ENCODE measurements at places on chromosomes 12 and 14.

- no peak overlapping the region for H3K27ac ChIP-seq
- H3K4me1 ChIP-seq: peaks cover 3% of the 10 kb centered on the region
Measured at GRCh38 chr14:72513346-72513745, 380.6 kb downstream of the DPF3 start.

DNA sequence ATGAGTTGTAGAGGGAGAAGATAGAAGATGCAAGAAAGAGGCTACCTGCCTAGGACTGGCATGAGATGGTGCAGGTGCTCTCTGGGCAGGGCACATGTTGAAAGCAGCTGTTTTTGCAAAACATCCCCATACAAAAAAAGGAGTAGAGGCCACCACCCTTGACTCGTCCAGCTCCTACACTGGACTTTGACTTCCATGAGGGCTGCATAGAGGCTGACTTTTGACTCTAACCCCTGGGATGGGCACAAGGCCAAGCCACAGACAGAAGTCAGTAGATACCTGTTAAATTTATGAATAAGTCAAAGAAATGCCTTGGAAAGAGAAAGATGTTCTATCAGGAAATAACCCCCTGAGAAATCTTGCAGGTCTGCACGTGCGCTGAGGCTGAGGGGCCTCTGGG lies 1139.1 kb upstream of the TMEM132C start:
- H3K36me3 ChIP-seq: no peaks in the 10 kb centered on the region
- H3K4me3 ChIP-seq: no peak overlapping the region
- H3K27me3 ChIP-seq: no peaks in the 10 kb centered on the region
- H3K4me1 ChIP-seq: no peaks in the 10 kb centered on the region
- no peak overlapping the region for H3K27ac ChIP-seq

DNA sequence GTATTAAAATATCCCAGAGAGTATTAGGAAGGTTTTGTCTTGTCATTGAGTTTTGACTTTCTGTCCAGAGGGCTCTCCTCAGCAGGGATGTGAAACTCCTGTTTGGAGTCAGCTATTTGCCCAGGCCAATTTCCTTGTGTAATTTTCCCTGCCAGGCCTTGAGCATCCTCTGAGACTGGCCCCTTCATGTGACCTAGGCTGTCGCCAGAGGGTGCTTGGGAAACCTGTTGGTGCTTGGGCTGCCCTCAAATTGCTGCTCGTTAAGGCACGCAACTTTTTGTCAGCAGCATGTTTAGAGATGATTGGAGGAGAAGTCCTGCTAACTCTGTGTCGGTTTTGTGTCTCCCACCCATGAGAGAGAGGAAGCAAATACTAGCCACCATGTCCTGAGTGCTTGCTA lies 39.1 kb downstream of the IQSEC3 start:
- H3K4me3 ChIP-seq: no peak overlapping the region
- H3K4me1 ChIP-seq: no peaks in the 10 kb centered on the region
- H3K27me3 ChIP-seq: peaks cover 24% of the 10 kb centered on the region
- no peaks in the 10 kb centered on the region for H3K36me3 ChIP-seq

DNA sequence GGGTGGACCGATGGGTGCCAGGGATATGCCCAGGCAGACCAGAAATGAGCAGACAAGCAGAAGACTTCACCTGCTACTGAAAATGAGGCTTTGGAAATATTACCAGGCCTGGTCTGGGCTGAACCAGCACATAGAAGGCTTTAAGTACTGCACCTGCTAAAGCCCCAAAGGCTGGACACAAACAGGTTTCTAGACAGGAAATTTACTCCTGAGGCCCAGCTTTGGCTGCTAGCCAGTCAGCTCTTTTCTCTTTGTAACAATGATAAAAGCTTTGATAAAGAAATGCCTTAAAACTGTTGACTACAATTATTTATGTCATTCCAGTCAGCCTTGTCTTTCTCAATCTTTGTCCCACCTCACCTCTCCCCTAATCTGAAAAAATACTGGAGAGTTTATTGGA lies 228.9 kb upstream of the EGLN3 start:
- H3K36me3 ChIP-seq: no peaks in the 10 kb centered on the region
- no peak for DNase-seq
- peaks cover 8% of the 10 kb centered on the region for H3K4me1 ChIP-seq
- H3K4me3 ChIP-seq: no peak overlapping the region
- H3K27ac ChIP-seq: no peak overlapping the region

GRCh38 chr12:98424726-98425401 lies 90.5 kb upstream of the TMPO start:
- no peak overlapping the region for H3K4me3 ChIP-seq
- DNase-seq: peak; percentile 19
- H3K27ac ChIP-seq: no peak overlapping the region
- no peaks in the 10 kb centered on the region for H3K4me1 ChIP-seq
- H3K27me3 ChIP-seq: no peaks in the 10 kb centered on the region

- no peak overlapping the region for H3K27ac ChIP-seq
- H3K27me3 ChIP-seq: no peaks in the 10 kb centered on the region
- no peak overlapping the region for H3K4me3 ChIP-seq
- DNase-seq: no peak
- H3K4me1 ChIP-seq: no peaks in the 10 kb centered on the region
Measured at GRCh38 chr12:562634-563033, 100.6 kb downstream of the NINJ2 start.

- no peak for DNase-seq
- H3K27ac ChIP-seq: no peak overlapping the region
- H3K27me3 ChIP-seq: no peaks in the 10 kb centered on the region
- H3K36me3 ChIP-seq: no peaks in the 10 kb centered on the region
- no peak overlapping the region for H3K4me3 ChIP-seq
Measured at GRCh38 chr14:89724628-89724960, 229.9 kb downstream of the EFCAB11 start.

DNA sequence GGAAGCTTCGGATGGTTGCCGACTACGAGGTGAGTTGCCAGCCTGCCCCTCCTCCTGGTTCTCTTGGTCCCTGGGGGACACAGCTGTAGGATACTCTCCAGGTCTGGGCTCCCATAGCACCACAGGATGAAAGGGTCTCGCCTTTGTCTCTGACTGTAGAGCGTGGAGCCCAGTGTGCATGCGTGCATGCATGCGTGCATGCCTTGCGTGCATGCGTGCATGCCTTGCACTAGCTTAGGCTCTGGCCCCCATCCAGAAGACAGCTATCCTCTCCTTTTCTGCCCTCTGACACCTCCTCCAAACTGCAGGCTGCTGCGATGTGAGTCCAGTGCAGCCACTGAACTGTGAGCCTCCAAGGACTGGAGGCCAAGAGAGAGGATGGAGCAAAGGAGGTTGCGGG lies 19.1 kb downstream of the NGB start:
- no peak for DNase-seq
- no peak overlapping the region for H3K27ac ChIP-seq
- H3K36me3 ChIP-seq: no peaks in the 10 kb centered on the region
- H3K4me3 ChIP-seq: no peak overlapping the region
- peaks cover 4% of the 10 kb centered on the region for H3K27me3 ChIP-seq

DNA sequence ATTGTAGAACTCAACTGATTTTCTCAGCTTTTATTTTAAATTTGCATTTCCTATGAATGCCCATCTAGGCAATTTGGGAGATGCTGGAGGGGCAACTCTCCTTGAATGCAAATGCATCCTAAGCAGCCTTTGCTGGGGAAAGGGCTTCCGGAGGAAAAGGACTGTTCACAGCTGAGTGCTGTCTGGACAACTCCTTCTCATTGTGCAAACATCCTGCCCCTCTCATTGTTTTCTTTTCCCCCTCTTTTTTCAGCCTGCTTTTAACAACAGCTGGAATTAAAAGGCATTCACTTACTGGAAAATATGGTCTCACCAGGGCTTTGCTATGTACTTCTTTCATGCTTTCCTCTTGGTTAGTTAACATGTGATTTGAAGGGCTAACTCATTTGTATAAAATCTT lies 397.8 kb downstream of the FUT8 start:
- no peaks in the 10 kb centered on the region for H3K27me3 ChIP-seq
- DNase-seq: no peak
- no peak overlapping the region for H3K27ac ChIP-seq
- no peaks in the 10 kb centered on the region for H3K4me1 ChIP-seq
- no peaks in the 10 kb centered on the region for H3K36me3 ChIP-seq

DNA sequence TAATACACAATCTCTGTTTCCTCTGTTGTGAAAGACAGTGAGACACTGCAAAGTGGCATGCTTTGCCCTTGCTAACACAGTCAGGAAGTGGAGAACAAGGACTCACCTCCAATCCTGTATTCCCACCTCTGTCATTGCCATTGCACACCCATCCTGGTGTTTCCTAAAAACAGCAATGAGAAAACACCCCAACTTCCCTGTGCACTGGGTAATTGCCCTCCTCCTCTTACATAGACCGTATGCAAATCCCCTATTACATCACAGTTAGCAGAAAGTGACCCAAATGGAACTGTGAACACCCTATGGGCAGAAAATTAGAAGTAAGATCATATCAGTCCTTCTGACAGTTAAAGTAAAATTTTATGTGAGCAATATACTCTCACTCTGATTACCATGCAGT lies 355.5 kb downstream of the BCL11B start:
- no peaks in the 10 kb centered on the region for H3K36me3 ChIP-seq
- H3K27me3 ChIP-seq: no peaks in the 10 kb centered on the region
- no peaks in the 10 kb centered on the region for H3K4me1 ChIP-seq
- H3K4me3 ChIP-seq: no peak overlapping the region

GRCh38 chr12:70305794-70306193 lies 60.3 kb upstream of the KCNMB4 start:
- no peaks in the 10 kb centered on the region for H3K36me3 ChIP-seq
- DNase-seq: no peak
- H3K27me3 ChIP-seq: no peaks in the 10 kb centered on the region
- peaks cover 5% of the 10 kb centered on the region for H3K4me1 ChIP-seq
- H3K27ac ChIP-seq: no peak overlapping the region
- no peak overlapping the region for H3K4me3 ChIP-seq

DNA sequence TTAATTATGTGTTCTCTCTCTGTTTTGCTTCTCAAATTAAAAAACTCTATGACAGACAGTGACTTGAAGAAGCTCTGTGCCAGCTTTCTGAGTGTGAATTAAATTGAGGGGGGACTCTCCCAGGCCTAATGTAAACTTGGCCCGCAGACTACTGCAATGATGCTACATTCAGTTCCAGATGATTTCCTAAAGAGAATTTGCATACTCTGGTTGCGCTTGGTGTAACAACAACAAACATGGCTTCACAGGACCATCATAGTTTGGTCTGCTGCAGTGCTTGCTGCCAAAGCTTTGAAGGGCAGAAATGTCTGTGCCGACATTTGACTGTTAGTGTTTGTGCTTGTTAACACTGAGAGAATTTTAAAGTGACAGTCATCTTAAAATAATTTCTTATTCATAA lies 25.0 kb downstream of the CFAP54 start:
- H3K36me3 ChIP-seq: no peaks in the 10 kb centered on the region
- no peaks in the 10 kb centered on the region for H3K4me1 ChIP-seq
- no peak overlapping the region for H3K27ac ChIP-seq
- no peaks in the 10 kb centered on the region for H3K27me3 ChIP-seq
- no peak for DNase-seq
- H3K4me3 ChIP-seq: no peak overlapping the region

DNA sequence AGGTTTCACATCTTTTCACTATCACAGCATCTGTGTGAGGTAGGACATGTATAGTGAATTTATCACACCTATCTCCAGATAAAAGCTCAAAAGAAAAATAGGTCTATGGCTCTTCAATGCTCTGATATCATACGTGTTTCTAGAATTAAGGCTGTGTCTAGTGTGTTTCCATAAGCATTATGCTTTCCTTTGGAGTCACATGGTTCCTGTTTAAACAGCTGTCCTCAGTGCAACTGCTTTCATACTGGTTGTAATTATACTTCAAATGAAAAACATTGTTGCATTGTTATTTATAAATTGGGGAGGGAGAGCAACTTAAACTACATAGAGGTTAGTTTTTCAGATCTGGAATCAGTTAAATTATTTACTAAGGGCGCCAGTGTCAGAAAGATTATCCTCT lies 151.6 kb downstream of the SYT1 start:
- no peaks in the 10 kb centered on the region for H3K27me3 ChIP-seq
- H3K4me1 ChIP-seq: no peaks in the 10 kb centered on the region
- DNase-seq: no peak
- H3K27ac ChIP-seq: no peak overlapping the region
- no peaks in the 10 kb centered on the region for H3K36me3 ChIP-seq

- no peak for DNase-seq
- H3K27ac ChIP-seq: no peak overlapping the region
- no peaks in the 10 kb centered on the region for H3K4me1 ChIP-seq
- H3K4me3 ChIP-seq: no peak overlapping the region
Measured at GRCh38 chr12:98229540-98229924, 285.9 kb upstream of the TMPO start.

DNA sequence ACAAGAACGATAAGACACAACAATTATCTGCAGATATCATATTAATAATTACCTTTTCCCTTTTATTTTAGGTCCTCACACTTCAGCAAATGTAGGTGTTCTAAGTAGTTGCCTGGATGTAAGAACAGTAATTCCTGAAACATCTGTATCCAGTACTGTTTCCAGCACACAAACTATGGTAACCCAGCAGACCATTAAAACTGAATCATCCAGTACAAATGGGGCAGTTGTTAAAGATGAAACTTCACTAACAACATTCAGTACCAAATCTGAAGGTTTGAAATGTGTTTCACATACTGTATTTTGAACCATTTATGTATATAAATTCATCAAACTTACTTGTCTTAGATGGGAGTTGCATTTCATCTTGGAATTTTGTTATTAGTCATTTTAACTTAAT lies 31.0 kb downstream of the HCFC2 start:
- DNase-seq: no peak
- H3K27ac ChIP-seq: no peak overlapping the region
- peaks cover 80% of the 10 kb centered on the region for H3K36me3 ChIP-seq
- H3K4me1 ChIP-seq: no peaks in the 10 kb centered on the region

DNA sequence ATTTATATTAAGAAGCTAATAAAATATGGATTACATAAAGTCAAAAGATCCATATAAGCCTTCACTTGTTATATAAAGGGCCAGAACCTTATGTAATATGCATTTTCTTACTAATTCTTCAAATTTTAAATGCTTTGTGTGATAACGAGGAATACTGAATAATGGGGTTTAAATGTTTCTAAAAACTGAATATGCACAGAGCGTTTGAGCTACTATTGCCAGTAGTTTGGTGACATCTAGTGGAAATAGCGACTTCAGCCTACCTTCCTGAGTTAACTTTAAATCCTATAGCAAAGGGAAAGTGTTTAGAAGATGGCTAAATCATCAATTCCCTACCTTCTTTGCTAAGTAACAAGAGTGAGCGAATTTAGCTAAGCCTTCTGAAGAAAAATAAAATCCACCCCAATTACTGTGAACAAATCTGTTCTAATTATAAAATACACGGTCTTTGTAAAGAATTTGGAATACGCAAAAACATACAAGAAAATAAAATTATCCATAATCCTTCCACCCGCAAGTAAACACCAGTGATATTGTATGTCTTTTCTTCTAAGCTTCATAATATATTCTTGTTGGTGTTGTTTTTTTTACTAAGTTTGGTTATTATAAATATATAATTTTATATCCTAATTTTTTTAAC lies 115.5 kb upstream of the G2E3 start:
- no peak overlapping the region for H3K27ac ChIP-seq
- no peak overlapping the region for H3K4me3 ChIP-seq
- no peaks in the 10 kb centered on the region for H3K27me3 ChIP-seq
- DNase-seq: no peak

DNA sequence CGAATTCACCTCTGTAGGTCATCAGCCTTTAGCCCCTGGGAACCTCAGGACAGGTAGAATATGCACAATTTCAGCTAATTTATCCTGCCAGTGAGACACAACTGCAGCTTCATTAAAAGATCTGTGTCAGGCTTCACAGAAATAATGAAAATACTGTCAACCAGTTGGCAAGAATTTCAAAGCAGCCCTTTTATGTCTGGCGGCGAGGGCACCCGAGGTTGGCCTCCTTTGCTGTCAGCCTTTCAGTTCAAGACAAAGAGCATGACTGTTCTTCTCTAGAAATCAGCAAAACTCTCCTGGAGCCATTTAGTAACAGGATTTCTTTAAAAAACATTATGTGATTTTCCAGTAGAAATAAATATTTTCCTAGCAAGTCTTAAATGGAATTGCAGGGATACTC lies 75.9 kb downstream of the BBS10 start:
- H3K27ac ChIP-seq: no peak overlapping the region
- peaks cover 20% of the 10 kb centered on the region for H3K4me1 ChIP-seq
- DNase-seq: no peak
- H3K27me3 ChIP-seq: no peaks in the 10 kb centered on the region

All from gastrocnemius medialis (tissue), 4 donors.